ENCODE measurements at places on chromosomes 16 and 17. TPM values are rescaled to one million over a fixed set of nuclear protein-coding genes. Genes with fewer than 3 reads are reported as not detected.

Gene ELMO3
- 9.8 TPM for total RNA-seq

Gene MYH1
- total RNA-seq = not detected

Gene COPZ2
- total RNA-seq = 14.1 TPM

Gene SERPINF2
- total RNA-seq = 0.18 TPM

Gene MSI2
- 120 TPM for total RNA-seq

DNA sequence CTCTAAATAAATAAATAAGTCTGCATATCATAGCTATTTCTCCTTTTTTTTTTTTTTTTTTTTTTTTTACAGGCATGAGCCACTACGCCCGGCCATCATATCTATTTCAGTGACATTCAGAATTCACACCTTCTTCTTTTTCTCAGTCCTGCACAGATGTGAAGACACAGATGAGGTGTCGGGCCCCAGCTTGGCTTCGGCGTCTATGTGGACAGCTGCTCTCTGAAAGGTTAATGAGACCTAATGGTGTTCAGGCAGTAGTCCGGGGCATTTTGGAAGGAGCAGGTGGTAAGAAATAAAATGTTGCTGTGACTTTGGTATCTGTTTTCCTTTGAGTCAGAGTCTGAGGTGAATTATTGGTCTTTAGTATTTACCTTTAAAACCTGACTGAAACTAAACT is 23.6 kb downstream of the TANGO6 start:
- no peaks in the 10 kb centered on the region for H3K27me3 ChIP-seq
- DNase-seq = no peak
- no peaks in the 10 kb centered on the region for H3K4me1 ChIP-seq
- H3K27ac ChIP-seq = no peak overlapping the region
- no peak overlapping the region for H3K4me3 ChIP-seq

GRCh38 chr17:78179372-78179771 is 7.5 kb downstream of the TK1 start:
- peaks cover 50% of the 10 kb centered on the region for H3K36me3 ChIP-seq
- no peaks in the 10 kb centered on the region for H3K27me3 ChIP-seq
- H3K27ac ChIP-seq = peak overlapping the region; percentile 76
- DNase-seq = no peak
- H3K4me3 ChIP-seq = no peak overlapping the region
- H3K4me1 ChIP-seq = peaks cover 58% of the 10 kb centered on the region

DNA sequence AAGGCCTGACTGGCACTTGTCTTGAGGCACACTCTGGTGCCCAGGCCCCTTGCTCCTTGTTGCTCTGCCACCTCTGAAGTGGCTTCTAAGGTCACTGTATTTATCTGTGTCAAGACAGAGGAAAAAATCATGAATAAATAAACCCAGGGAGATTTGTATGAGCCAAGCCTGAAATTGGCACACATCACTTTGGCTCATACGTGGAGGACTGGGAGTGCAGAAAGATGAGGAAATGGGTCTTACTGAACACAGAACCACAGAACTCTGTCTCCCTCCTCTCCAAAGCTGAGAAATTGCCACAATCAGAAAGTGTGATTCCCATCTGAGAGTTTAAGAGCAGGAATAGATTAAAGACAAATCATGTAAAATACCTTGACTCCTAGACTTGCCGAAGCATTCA is 27.1 kb upstream of the C16orf78 start:
- H3K4me3 ChIP-seq = no peak overlapping the region
- H3K36me3 ChIP-seq = no peaks in the 10 kb centered on the region
- DNase-seq = no peak
- no peak overlapping the region for H3K27ac ChIP-seq

GRCh38 chr17:7413346-7413985 is 5.8 kb downstream of the NLGN2 start:
- no peak for DNase-seq
- no peaks in the 10 kb centered on the region for H3K36me3 ChIP-seq
- no peaks in the 10 kb centered on the region for H3K27me3 ChIP-seq
- no peaks in the 10 kb centered on the region for H3K4me1 ChIP-seq
- H3K4me3 ChIP-seq = no peak overlapping the region
- no peak overlapping the region for H3K27ac ChIP-seq

DNA sequence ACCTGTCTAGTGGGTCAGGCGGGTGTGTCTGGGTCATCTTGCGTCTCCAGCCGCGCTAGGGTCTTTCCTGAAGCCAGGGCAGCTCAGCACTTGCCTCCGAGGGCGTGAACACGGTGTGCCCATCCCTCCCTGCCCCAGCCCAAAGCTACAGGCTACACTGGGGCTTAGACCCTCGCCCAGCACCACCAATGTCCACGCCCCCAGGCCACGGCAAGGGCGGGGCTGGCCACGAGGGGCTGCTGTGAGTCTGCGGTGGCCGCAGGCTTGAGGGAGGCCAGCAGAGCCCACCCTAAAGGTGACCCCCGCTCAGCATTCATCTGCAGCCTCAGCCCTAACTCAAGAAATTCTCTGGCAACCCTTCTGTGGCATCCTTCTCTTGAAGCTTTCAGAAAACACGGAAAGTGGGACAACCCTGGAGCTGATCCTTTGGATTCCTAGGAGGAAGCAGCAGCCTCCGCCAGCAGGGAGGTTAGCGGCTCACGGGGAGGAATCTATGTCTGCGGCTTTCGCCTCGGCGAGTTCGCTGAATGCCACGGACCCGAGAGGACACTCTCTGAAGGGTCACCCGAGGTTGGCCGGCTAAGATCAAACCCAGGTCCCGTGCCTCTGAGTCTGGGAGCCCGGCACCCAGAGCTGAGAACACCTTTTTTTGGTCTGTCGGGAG is 41.7 kb downstream of the TIMM22 start:
- no peaks in the 10 kb centered on the region for H3K27me3 ChIP-seq
- no peak for DNase-seq
- no peak overlapping the region for H3K27ac ChIP-seq
- no peaks in the 10 kb centered on the region for H3K4me1 ChIP-seq
- H3K36me3 ChIP-seq = peaks cover 9% of the 10 kb centered on the region
- no peak overlapping the region for H3K4me3 ChIP-seq
